ENCODE measurements at places on chromosomes 12 and 14. TPM values are rescaled to one million over a fixed set of nuclear protein-coding genes. Genes with fewer than 3 reads are reported as not detected.

WIF1 gene
- total RNA-seq: 0.11 TPM

FOXN4 gene
- not detected for total RNA-seq

- no peak for DNase-seq
Measured at GRCh38 chr12:25074113-25074512, 120.8 kb downstream of the DNAI7 start.

SLC6A12 gene
- not detected for total RNA-seq

DNA sequence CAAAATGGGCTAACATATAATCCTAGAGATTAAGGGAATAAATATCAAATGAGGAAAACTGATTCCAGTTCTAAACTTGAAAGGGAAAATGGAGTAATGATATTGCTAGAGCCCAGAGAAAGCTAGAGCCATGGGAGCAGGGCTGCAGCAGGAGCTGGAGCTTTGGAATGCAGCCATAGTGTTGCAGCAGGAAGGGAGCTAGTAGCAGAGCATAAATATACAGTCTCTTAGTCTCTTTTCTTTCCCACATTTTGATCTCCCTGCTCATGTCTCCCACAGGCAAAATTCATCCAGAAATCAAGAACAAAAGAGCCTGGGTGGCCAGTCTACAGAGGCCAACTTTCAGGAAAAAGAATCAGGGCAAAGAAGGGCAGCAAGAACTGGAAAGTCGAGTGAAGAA is 253.7 kb downstream of the ATXN7L3B start:
- no peak for DNase-seq

- DNase-seq: no peak
Measured at GRCh38 chr12:2243275-2243674, 190.5 kb downstream of the CACNA1C start.

NEUROD4 gene
- not detected for total RNA-seq

PRR4 gene
- 1.6 TPM for total RNA-seq

DNA sequence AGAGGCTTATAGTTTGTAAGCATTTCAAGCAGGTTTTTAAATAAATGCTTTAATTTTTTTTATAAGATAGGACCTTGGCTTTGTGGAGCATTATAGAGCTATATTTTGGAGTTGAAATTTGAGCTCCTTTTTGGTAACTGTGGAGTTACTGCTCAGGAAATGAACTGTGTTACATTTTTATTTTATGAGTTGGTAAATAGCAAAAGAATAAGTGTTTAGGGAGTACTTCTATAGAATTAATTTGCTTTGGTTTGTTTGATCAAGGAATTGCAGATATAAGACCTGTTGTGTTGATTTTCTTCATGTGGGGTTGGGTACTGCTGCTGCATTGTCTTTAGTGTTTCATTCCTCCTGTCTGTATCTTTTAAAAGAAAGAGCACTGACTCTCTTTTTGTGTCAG is 3.5 kb downstream of the ATP2A2 start:
- DNase-seq: no peak

GRCh38 chr14:51094901-51095853 is at the start of gene TRIM9:
Gene TRIM9 (minus strand): TSS chr14:51095105. CDS start chr14:51094939, 166 bp downstream.
- DNase-seq: peak; percentile 96

GRCh38 chr14:61531465-61532122 is 163.7 kb upstream of the HIF1A start:
- no peak for DNase-seq

GRCh38 chr12:48739618-48740269 is 23.2 kb upstream of the CCNT1 start:
- DNase-seq: no peak

DNA sequence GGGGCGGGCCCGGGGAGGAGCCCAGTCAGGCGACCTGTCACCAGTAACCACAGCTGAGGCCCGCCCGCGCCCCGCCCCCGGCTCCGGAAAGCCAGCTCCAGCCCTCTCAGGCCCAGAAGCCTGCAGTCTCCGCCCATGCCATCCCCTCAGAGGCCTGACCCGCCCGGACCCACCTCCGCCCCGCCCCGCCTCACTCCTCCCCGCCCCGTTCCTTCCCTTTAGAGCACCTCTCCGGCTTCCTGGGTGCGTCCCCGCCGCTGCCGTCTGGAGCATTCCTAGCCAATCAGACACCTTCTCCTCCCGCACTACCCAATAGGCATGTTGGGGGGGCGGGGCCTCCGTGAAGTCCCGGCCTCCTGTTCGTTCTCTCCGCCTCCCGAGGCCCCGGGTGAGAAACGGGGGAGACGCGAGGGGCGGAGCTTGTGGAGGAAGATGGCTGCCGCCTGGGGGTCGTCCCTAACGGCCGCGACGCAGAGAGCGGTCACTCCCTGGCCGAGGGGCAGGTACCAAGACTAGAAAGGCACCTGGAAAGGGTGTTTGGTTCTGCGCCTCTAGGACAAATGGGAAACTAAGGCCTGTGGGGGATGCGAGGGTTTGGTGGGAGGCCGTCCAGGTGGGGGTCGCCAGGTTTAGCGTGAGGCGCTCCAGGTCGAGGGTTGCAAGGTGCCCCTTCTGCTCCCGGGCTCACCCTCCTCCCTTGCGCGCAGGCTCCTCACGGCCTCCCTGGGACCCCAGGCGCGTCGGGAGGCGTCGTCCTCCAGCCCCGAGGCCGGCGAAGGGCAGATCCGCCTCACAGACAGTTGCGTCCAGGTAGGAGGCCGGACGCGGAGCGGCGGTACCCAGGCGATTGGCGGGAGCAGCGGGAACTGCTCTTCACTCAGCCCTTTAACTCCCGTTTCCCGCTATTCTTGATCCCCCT is at the start of gene ISCA2:
TSS of gene ISCA2 (plus strand) at position 423 of the 919 bp plus-strand sequence. CDS start at position 433, 10 bp downstream.
- DNase-seq: peak; percentile 100

- DNase-seq: no peak
Measured at GRCh38 chr14:30525833-30526232, 33.1 kb upstream of the G2E3 start.

DNA sequence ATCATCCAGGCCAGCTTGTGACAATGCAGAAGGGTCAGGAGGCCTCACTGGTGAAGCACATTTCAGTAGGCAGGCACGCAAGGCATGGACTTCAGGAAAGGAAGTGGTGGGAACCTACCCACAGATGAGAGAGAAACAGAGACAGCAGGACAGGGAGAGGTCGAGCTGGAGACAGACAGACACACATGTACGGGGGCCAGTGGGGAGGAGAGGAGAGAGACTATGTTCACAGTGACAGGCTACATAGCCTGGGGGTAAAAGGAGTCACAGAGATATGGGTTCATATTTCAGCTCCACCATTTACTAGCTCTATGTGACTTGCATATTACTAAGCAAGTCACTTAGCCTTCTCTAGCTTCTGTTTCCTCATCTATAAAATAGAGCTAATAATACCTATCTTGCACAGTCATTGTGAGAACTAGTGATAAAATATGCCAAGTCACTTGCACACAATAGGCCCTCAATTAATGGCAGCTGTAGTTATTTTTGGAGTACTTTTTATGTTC is 91.1 kb upstream of the FUT8 start:
- no peak for DNase-seq

DNA sequence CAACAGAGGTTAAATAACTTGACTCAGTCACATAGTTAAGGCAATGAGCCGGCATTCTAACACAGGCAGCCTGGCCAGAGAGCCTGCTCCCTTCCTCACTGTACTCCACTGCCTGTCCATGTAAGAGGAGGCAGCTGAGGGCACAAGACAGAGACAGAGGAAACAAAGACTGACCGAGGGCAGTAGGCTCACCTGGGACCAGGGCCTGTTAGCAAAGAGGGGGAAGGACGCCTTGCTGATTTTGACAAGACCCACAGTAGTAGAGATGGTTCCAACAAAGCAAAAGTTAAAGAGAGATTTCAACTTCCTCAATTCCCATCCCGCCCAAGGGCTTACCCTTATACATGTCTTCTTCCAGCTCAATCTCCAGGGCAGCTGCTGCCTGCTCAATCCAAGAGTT is 26.5 kb downstream of the OTUB2 start:
- peak; percentile 57 for DNase-seq

TXNDC16 gene
- 6.5 TPM for total RNA-seq

GRCh38 chr14:36068777-36069534 is 107.6 kb downstream of the PTCSC3 start:
- DNase-seq: no peak

DNA sequence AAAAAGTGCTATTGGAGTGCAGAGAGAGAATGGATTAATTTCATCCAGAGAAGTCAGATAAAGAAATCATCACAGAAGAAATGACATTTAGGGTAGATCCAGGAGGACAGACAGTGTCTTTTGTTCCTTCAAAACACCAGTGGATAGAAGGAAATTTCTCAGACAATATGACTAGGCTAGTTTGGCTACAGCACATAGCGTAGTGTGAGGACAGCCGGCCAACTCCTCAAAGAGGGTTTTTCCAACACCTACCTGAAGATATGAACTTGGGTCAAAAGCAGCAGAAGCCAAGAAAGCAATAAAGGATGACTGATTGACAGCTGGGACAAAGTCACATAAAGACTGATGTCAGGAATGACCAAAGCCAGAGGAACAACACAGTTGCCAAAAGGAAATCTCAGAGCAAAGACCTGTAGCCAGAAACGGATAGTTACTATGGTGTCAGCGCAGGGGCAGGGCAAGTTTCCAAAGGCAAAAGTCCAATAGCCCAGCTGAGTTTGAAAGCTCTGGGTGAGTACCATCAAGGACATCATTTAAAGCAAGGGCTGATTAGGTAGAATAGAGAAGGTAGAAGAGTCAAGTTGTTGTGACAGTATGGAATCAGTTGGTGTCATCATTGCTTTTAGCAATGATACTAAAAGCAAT is 58.7 kb upstream of the PDE3A start:
- no peak for DNase-seq

DIO2 gene
- total RNA-seq: 28.2 TPM

GRCh38 chr12:47078733-47079467 is 521 bp upstream of the PCED1B start:
- no peak for DNase-seq

GRCh38 chr14:103543721-103544387 is 14.9 kb downstream of the TRMT61A start:
- no peak for DNase-seq

DNA sequence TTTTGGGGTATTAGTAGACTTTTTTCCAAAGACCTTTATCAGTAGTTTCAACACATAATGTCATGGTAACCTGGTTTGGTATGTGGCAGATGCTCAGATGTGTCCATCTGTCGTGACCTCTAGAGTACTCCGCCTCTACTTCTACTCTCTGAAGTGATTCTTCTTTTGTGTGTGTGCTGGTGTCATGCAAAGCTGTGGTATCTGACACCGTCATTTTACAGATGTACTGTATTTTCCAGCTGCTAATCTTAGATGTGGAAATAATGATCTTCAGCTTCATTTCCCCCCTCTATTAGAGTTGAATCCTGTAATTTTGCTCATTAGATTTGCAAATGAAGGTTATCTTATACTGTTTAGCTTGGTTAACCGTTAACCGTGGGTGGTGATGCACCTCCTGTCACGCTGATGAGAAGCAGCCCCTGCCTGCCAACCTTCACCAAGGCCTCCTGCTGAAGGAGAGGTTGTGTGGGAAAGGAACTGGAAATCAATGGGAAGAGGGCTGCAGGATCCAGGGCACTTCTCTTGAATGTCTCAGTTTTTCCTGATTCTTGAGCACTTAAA is 222.4 kb upstream of the AMIGO2 start:
- DNase-seq: peak; percentile 39

OASL gene
- total RNA-seq: 0.42 TPM

DNA sequence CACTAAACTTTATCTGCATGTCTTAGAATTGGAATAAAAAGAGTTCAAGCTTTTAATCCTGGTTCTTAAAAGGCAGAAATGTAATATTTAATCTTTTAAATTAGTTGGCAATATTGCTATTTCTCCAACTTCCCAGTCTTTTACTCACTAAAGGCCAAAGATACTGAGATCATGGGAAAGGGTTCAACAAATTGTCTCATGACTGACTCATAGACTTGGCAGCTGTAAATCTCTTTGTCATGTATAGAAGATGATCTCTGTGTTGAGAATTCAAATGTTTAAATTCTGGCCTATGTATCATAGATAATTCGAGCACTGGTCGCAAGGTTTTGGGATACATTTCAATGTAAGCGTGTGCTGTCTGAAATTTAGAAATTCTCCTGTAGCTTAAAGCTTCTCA is 40.1 kb upstream of the STRAP start:
- no peak for DNase-seq

GRCh38 chr14:23327947-23328744 is 6.9 kb downstream of the PABPN1 start:
- no peak for DNase-seq

ZDHHC22 gene
- 0.13 TPM for total RNA-seq

- no peak for DNase-seq
Measured at GRCh38 chr14:30223966-30224365, 296.3 kb upstream of the PRKD1 start.

DNA sequence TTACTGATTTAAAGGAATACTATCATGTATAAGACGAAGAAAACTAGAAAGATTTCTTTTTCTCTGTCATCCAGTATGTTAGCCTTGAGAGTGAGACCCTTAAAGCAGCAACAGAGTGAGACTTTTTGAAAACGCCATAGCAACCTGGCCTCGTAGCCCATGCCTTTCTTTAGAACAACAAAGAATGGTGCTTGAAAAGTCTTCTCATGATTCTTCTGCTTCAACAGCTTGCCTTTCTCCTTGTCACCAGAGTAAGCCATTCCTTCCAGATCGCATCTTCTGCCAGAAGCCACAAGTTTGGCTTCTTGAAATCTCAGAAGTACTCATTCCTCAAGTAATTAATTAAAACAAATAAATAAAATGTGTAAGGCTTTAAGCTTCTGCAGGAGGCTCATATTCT is 109.3 kb downstream of the PDE3A start:
- DNase-seq: no peak

- no peak for DNase-seq
Measured at GRCh38 chr12:111616177-111616623, 17.1 kb upstream of the ATXN2 start.

DNA sequence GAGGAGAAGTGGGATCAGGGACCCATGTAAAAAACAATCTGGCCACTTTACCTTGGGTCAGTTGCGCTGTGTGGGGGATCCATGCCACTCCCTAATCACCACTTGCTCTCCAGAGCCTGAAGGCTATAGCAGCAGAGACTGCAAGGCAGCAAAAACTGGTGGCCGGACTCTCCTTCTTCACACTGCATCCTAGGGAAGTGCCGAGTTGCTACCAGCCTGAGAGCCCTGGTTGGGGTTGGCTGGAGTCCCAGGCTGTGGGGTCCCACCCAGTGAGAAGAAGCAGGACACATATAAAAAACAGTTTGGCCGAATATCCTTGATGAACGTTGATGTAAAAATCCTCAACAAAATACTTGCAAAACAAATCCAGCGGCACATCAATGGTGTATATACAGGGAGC is 341.2 kb downstream of the AEBP2 start:
- DNase-seq: no peak

DNA sequence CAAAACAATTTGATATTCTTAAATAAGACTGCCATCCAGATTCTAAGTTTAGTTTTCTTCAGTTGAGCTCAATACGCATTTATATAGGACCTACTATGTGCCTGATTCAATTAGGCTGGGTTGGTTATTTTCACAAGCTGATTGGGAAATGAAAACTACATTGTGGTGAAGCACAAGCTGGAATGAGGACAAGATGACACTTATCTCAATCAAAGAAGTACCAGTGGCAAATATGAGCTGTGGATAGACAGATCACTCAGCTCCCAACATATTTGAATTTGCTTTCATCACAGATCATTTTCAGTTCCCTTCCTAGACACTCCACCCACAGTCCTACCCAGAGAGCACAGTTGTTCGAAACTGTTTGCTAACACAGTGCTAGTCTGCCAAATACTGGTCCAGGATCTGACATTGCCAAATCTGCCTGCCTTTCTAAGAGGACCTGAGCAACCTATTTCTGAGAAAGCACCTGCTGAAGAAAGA is 74.7 kb downstream of the LLPH start:
- DNase-seq: peak; percentile 47

All from esophagus muscularis mucosa (tissue), 4 donors.